Mesendoderm (in vitro differentiated cells): ENCODE measurements at places on chromosomes 5 and 9.

DNA sequence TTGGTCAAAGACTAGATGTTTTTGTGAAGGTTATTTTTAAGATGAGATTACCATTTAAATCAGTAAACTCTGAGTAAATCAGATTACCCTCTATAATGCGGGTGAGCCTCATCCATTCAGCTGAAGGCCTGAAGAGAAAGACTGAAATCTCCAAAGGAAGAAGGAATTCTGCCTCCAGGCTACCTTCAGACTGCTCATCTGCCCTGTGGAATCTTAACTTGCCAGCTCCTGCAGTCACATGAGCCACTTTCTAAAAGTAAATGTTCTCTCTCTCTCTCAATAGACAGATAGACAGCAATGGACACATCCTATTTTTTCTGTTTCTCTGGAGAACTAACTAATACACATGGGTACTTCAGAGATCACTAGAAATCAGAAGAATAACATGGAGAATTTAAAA lies 182.8 kb downstream of the CFAP90 start:
- DNase-seq: peak; percentile 47

GRCh38 chr5:154898210-154898609 lies 39.8 kb downstream of the CNOT8 start:
- no peak for DNase-seq

DNA sequence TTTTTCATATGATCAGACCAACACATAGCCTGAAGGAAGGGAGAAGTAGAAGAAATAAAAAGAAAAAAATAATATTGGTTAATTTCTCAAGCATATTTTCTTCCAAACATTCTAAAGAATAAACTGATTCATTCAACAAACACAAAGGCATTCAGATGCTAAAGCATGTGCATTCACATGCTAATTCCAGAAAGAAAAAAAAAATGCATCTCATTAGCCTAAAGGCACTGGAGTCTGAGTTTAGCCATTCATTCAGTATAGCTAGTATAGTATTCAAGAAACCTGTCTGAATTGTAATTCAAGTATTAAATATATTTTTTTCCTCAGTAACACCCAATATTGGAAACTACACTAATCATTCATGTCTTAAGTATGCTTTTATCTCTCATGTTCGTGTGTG lies 61.0 kb upstream of the FER start:
- peak; percentile 32 for DNase-seq

GRCh38 chr5:57422993-57423392 lies 59.6 kb downstream of the ACTBL2 start:
- DNase-seq: no peak

DNA sequence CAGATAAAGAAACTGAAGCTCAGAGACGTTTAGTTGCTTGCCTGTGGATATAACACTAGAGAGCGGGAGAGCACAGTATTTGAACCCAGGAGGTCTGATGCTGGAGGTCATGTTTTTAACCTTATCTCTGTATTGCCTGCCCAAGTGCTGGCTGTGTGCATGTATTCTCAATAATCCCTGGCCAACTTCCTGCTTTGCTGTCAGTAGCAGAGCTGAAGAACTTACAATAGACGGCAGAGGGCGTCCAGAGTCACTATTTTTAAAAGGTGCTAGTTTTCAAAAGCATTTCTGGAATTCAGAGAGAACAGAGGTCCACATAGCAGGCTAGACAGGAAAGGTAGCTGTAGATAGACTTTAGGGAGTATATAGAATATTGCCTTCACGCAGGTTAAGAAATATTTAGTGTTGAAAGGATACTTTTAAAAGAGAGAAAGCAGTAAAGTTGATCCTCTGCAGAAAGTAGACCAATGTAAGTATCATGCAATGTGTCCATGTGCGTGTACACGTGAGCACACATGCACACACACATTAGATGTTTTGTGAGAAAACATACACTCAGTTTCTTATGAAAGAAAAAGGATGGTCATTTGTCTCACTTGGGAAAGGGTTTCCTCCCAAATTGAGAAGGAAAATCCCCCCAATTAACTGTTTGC lies 46.3 kb downstream of the PTCD2 start:
- DNase-seq: peak; percentile 85

GRCh38 chr9:110135846-110136245 lies 72.1 kb downstream of the C9orf152 start:
- DNase-seq: no peak

- peak; percentile 33 for DNase-seq
These were observed 801.5 kb upstream of the DMAC1 start for GRCh38 chr9:8600914-8601680.
